ENCODE measurements at places on chromosomes 1 and 21. TPM values are rescaled to one million over a fixed set of nuclear protein-coding genes. Genes with fewer than 3 reads are reported as not detected.

- peak; percentile 77 for DNase-seq
These were observed 14.4 kb upstream of the ZFYVE9 start for GRCh38 chr1:52127181-52128180.

Gene RPF1
- 26.7 TPM for polyA plus RNA-seq

GRCh38 chr1:182384387-182384960, 7.1 kb downstream of the GLUL start:
- no peak for DNase-seq

Gene RNF223
- not detected for polyA plus RNA-seq

DNA sequence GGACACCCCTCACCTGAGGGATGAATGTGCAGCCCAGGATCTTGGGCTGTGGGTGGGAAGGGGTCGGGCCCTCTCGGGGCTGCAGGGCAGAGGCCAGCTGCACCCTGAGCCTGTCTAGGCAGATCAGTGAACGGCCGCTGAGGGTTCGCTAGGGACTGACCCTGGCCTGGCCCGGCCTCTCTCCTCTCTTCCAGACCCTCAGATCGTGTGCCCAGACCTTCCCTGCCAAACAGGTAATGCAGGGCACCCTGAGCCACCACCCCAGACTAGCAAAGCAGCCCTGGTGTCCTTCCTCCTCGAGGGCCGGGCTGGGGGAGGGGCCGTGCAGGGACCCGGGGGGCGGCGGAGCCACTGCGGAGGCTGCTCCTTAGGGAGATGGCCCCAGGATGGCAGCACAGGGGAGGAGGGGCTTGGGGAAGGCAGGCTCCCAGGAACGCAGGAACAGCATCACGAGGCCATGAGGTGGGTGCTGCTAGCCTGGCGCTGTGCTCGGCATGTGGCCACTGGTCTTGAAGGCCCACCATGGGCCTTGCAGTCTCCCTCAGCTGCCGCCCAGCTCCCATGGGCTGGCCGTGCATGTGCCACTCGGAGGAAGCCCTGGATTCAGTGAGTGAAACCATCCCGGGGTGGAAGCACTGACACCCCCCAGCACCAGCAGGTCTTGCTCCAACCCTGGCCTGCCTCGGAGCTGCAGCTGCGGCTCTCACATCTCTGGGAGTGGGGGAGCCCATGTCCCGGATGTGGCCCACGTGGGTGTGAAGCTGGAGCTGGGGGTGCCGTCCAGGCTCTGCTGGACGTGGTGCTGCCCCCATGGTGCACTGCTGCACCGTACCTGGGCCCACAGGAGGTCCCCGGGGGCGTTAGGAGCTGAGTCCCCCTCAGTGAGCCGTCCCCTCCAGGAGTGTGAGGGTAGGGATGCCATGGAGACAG, 28.7 kb downstream of the COL6A2 start:
- DNase-seq: no peak

- no peak for DNase-seq
These were observed 81.2 kb downstream of the SIPA1L2 start for GRCh38 chr1:232548691-232549090.

DNA sequence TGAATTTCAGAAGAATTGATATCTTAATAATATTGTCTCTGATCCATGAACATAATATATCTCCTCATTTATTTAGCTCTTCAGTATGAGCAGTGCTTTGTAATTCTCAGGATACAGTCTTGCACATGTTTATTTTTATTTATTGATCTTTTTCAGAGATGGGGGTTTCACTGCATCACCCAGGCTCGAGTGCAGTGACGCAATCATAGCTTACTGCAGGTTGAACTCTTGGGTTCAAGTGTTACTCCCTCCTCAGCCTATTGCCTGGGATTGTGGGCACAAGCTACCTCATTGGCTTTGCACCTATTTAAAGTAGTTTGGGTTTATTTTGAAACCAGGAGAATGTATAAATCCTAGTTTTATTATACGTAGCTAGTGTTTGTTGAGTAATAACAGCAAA, 4.7 kb downstream of the RPS6KC1 start:
- DNase-seq: no peak

Gene HES3
- not detected for polyA plus RNA-seq

GRCh38 chr21:44594406-44594916, 2.2 kb upstream of the KRTAP10-6 start:
- no peak for DNase-seq

DNA sequence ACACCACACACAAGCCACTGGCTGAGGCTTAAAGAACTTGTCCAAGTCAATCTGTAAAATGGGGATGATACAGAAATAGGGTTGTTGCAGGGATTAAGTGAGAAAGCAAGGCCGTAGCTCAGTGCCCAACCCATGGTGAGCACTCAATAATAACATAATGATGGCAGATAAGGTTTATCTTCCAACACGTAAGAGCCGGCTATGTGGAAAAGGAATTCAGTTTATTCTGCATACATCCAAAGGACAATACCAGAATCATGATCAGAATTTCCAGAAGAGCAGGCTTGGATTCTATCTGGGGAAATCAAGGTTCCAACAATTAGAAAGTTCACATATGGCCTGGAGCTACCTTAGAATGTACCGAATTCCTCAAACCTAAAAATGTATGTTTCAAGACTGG, 4.6 kb downstream of the TMPRSS2 start:
- no peak for DNase-seq

DNA sequence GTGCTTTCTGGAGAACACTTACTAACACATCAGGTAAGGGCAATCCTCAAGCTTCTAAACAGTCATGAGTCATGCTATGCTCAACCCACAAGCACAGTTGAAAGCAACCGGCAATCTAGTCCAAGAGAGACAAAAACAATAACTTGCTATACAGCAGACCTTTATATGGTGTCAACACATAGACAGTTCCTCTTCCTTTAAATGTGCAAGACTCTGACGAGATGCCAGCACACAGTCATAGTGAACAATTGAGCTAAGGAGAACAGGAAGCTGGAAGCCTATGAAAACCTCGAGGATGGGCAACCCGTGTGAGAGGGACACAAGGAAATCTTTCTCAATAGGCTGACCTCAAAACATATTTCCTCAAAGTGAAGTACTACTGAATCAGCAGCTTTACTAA, 5.3 kb downstream of the ADIPOR1 start:
- no peak for DNase-seq

- DNase-seq: no peak
These were observed 344.9 kb downstream of the ZNF326 start for GRCh38 chr1:90339811-90340210.

DNA sequence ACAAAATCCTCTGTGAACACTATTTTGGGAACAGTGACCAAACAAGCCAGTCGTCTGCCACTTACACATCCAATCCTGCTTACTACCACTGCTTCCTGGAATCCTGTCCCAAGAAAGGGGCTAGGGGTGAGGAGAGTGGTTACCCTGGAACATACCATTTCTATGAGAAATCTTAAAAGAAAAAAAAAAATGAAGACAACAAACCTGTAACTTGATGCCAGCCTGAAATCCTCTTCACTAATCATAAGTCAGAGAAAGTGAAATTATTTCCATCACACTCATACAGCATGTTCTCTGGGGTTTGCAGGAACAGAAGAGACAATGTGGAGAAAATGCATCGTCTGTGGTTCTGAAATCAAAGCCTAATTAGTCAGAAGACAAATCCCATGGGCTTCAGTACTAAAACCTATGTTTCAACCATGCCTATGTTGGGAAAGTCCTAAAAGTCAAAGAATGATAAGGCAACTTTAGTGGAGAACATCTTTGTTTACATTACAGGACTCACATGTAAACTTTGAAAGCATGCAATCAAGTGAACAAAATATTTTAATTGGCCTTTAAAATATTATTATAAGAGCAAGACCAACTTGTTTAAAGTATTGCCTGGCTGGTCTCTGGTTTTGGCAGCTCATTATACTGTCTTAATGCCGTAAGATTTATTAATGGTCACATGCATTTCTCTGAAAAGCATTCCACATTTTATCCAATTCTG, 220.7 kb downstream of the LTN1 start:
- no peak for DNase-seq

Gene FOXD3
- 1.7 TPM for polyA plus RNA-seq

Gene TMEM63A
- 34.6 TPM for polyA plus RNA-seq

DNA sequence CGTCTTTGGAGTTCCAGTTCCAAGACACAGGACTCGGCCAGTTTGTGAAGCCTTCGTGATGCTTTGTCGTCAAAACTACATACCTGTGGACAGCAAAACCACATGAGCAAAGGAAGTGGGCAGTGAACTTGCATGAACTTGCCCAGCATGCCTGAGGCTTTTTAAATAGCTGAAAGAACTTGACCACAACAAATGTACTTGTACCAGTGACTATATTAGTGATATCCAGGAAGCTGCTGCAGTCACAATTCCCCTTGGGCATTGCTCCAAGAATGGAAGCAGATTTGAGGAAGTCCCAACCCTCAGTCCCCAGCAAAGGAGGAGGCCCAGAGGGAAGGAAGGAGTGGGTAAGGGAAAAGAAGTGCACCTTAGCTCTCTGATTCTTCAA, 2.6 kb downstream of the FUCA1 start:
- DNase-seq: no peak

DNA sequence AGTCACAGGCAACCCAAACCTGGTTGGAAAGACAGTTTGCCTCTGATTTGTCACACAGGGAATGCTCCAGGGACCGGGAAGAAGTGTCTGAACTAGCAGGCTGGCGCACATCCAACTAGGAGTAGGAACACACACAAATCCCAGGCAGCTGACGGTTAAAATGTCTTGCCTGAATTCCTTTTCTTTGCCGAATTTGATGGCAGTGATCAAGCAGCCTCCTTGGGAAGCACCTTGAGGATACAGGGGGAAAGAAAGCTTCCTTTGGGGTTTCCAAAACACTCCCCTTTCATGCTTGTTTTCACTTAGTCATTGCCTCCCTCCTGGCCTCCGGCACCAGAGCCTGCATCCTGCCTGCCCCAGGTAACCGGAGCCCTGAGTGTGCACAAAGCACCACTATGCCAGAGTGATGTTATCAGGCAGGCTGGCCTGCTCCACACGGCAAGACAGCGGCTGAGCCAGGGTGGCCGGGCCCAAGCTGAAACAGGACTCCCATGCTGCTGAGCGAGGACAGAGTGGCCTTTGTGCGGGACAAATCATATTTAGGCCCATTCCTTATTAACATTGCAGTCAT, 193.8 kb downstream of the LMX1A start:
- peak; percentile 47 for DNase-seq

DNA sequence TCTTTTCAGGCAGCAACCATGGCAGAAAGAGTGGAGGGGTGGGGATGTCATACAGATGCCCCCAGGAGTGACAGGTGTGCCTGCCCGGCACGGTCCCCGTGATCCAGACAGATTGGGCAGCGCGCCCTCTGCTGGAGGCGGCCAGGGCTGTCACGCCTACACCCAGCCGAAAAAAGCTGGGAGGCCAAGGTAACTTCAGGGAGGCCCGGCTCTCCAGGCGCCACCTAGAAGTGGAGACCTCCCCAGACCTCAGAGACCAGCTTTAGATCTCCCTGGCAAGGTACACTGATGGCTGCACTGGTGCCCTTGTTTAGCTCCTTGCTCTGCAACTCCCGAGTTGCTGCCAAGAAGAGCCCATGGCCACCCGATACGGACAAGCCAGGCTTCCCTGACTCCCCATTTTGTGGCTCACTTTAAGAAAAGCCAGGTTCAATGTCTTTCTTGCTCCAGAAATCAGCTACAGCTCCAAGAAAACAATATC, 6.6 kb downstream of the GOLT1A start:
- peak; percentile 52 for DNase-seq

Gene SPATA21
- polyA plus RNA-seq: not detected

- no peak for DNase-seq
These were observed 101.0 kb downstream of the AJAP1 start for GRCh38 chr1:4755301-4755845.

Gene LRRN2
- polyA plus RNA-seq: 9.2 TPM

- DNase-seq: no peak
These were observed 5.8 kb downstream of the DCAF8 start for GRCh38 chr1:160256396-160257046.

DNA sequence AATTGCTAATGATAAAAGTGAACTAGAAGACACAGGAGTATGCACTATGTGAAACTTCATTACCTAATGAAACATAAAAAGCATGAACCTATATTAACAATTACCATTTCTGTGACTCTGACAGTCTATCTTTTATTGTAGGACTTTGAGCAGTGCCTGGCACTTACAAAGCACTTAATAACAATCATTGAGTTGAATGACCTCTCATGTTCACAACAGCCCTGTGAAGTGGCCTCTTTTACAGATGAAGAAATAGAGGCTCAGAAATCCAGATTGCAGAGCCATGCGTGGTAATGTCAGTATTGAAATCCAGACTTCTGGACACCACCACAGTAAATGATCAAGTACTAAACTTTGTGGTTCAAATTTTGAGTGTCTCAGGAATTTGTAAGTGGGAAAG, 326.4 kb downstream of the NTNG1 start:
- DNase-seq: no peak

Gene APCS
- not detected for polyA plus RNA-seq

- DNase-seq: no peak
These were observed 48.8 kb downstream of the PRDX6 start for GRCh38 chr1:173525926-173526325.

DNA sequence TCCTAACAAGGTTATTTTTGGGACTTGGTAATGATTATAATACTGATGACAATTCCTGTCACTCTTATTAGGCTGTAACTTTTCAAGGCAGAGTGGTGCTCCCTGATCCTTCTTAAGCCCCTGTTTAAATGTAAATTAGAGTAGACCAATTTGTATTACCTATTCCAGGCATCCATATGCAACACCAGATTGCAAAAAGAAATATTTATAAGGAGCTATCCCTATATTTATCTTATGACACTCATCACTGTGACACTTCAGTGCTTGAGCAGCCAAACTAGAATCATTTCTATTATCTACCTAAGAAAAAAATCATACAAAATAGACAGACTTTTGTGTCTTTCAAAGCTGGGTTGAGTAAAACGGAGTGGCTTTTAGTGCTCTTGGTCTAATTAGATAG, 462.7 kb downstream of the ADGRL2 start:
- DNase-seq: peak; percentile 6

DNA sequence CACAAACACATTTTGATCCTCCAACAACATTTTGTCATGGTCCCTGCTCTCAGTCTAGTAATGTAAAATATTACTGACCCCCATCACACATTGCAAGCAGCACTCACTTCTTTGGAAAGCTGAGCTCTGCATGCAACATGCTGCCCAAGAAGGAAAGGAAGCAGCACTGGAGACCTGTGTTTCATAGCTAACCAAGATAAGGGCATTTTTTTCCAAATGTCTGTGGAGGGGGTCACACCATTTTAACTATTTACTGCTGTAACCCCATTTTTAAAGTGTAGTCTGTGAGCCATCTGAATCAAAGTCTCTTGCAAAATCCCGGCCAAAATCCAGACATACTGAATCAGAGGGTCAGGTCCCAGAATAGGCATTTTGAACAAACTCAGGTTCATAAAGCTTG, 4.5 kb upstream of the RASSF5 start:
- DNase-seq: no peak

- no peak for DNase-seq
These were observed 482.0 kb downstream of the AMY1C start for GRCh38 chr1:104231676-104232075.

Gene PCP4L1
- polyA plus RNA-seq: 5.2 TPM

Gene SEC22B
- 14.2 TPM for polyA plus RNA-seq
